Activated naive CD4-positive, alpha-beta T cell treated with anti-CD3 and anti-CD28 coated beads, Interleukin-2, amount 50 U/mL, for 72 hours (primary cell): ENCODE measurements at places on chromosomes 11 and 22. TPM values are rescaled to one million over a fixed set of nuclear protein-coding genes. Genes with fewer than 3 reads are reported as not detected.

- DNase-seq, result no peak
These were observed 113.2 kb upstream of the RAG2 start for GRCh38 chr11:36711104-36711825.

GRCh38 chr11:114382509-114382908 is 17.8 kb downstream of the C11orf71 start:
- no peak for DNase-seq

DNA sequence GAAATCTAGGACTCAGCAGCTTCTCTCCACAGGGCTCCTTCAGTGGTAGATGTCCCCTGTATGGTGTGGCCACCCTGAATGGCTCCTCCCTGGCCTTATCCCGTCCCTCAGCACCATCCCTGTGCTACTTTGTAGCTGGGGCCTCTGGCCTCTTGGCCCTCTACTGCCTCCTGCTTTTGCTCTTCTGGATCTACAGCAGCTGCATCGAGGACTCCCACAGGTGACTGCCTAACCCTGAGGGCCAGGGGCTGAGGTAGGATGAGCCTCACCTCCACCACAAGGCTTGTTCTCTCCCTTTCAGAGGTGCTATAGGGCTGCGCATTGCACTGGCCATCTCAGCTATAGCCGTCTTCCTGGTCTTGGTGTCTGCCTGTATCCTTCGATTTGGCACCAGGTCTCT is 1.8 kb downstream of the TMEM179B start:
- no peak for DNase-seq

DNA sequence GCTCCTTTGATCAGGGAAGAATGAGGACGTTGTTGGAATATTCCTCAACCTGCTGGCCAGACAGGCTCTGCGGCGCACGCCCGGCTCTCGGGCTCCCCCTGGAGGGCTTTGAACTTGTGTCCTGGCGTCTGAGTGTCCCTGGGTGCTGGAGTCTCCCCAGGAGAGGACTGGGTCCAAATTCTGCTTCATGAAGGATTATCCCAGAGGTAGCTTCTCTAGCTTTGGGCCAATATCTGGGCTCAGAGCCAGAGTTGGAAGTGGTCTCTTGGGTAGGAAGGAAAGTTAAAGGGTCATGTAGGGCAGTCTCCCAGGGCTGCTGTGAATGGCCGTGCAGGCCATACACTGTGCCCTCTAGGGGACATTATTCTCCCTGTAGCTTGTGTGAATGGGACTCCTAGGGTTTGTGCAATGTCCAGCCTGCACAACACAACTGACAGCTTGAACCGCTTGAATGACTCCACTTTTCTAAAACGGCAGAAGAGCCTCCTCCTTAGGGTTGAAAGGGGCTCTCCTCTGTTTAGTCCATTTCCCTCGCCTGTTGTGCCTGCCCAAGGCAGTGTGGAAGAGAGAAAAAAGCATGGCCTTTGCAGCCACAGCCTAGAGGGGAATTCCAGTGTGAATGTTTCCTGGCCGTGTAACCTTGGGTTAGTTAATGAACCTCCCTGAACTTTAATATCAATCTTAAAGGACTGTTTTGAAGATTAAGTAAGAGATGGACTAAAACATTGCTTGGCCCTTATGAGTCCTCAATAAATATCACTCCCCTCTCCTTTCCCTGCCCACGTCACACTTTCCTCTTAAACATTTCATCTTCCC is 111.2 kb upstream of the THY1 start:
- peak; percentile 73 for DNase-seq

DNA sequence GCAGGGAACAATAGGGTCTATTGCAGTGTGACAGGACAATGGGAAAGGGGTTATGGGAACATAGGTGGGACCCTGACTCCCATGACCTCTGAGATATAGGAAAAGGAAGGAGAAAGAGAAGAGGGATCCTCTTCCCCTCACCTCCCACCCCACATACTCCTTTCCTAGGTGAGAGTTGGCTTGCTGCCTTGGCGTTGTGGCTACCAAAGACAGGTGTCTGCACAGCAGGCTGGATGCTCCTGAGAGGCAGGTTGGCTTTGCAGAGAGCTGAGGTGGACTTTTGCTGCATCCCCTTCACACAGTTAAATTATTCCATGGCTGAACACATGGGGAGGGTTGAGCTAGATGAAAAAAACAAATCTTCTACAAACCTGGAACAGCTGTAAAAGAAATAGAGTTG is 80.7 kb downstream of the SYT9 start:
- no peak for DNase-seq

- DNase-seq, result no peak
These were observed 4.1 kb upstream of the STT3A start for GRCh38 chr11:125588505-125588904.

DNA sequence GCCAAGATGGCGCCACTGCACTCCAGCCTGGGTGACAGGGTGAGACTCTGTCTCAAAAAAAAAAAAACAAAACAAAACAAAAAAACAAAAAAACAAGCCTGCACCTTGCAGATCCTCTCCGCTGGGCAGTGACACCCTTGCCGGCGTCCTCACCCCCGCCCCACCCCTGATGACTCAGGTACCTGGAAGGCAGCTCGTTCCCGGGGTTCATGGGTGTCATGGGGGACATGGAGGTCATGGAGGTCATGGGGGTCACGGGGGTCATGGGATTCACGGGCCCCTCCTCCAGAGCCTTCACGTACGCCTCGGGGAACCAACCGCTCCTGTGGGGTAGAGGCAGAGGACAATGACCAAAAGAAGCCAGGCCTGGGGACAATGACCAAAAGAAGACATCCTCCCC is 3.0 kb upstream of the SLC16A8 start:
- DNase-seq, result no peak

- DNase-seq, result no peak
These were observed 36.8 kb downstream of the KIRREL3 start for GRCh38 chr11:126963603-126964363.

- no peak for DNase-seq
These were observed 11.5 kb downstream of the PPME1 start for GRCh38 chr11:74182635-74183034.

DNA sequence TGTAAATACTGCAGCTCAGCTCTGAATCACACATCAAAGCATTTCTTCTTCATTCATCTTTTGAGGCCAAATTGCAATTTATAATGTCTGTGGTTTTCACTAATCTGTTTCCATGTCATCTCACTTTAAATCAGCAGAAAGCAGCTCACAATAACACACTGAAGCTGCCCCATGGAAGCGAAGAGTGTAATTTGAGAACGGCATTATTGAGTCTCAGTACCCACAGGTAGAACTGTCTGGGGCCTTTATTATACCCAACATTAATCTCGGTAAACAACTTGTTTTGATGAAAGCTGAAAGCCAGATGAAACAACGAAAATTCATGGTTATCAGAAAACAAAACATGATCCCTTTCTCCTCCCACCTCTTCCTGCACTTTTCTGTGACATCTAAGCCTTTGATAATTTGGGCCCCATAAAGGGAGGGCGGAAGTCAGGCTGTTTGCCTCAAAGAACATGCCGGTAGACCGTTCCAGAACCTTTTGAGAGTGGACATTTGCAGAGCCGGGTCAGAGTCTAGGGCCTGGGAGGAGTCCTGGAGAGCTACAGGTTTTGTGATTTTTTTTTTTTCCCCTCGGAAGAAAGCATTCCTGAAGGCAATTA is 68.2 kb upstream of the SESN3 start:
- no peak for DNase-seq

DNA sequence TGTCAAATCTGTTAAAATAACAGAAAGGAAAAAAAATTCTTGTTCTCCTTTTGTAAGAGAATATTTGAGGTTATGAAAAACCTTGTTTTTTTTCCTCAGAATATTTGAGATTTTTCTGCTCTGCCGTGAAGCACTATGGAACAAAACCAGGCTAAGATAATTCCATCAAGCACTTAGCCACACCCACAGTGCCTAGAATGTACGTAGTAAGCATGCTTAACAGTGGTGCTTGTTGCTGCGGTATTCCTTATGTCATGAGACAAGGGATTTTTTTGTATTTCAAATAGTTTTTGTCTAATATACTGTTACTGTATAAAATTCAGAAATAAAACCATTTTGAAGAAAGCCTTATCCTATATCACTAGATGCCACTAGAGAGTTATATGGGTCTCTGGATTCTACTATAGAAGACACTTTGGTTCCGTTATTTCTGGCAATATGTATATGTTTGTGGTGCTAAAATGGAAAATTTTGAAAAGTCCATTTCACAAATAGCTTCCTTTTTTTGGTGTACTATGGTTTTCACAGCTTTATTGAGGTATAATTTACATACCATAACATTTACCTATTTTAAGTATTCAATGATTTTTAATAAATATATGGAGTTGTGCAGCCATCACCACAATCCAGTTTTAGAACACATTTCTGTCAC is 23.7 kb downstream of the PDHX start:
- no peak for DNase-seq

DNA sequence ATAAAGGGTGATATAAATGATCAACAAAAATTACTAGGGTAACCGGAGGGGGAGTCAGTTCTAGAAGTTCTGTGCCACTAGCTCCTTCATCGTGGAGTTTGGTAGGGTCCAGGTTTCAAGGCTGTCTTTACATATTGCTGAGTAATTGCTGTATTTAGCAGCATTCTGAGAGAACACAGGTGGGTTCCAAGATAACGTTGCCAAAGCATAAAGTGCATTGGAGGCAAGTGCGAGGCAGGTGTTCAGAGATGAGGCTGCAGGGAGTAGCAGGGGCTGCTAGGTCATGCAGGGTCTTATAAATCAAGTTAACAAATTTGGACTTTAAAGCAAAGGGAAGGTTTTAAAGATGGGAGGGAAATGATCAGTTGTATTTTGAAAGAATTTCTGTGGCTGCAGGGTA is 17.8 kb downstream of the SGSM3 start:
- DNase-seq, result no peak

GRCh38 chr11:6099577-6099976 is 7.9 kb upstream of the OR56B4 start:
- no peak for DNase-seq

- no peak for DNase-seq
These were observed 57.1 kb downstream of the TRAF6 start for GRCh38 chr11:36452961-36453360.

DNA sequence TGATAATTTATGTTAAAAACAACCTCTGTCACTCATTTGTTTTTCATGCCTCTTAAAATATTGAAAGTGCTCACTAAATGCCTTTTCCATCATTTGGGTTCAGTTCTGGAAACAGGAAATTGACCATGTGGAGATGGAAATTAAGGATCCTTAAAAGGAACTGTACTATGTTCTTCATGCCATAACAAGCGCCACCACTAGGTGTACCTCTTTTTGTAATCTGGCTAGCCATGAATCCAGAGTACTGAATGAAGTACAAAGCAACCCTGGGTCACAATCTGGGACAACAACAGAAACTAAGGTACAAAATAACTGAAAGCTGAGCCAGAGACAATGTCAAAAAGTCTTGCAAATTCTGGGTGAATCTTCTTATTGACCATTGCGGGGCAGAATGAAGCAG is 559.1 kb downstream of the FAM181B start:
- no peak for DNase-seq

GRCh38 chr22:38115423-38116205 is 5.1 kb upstream of the BAIAP2L2 start:
- no peak for DNase-seq

DNA sequence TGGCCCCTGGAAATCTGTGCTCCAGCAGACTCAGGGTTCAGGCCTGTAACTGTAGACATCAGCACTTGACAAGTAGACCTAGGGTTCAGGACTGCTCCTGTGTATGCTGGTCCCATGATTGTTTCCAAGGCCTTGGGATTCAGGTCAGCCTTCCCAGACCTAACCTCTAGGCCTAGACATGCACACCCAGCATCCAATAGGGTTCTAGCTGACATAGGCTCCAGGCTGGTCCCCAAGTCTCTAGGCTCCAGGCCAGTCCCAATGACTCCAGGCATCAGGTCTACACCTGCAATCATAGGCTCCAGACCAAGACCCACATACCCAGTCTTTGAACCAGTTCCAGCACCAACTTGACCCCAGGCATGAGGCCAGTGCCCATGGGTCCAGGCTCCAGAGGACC is 166.2 kb upstream of the GRIA4 start:
- DNase-seq, result no peak

- no peak for DNase-seq
These were observed 23.3 kb downstream of the LIF start for GRCh38 chr22:30223303-30223702.

- DNase-seq, result no peak
These were observed 133.8 kb upstream of the PITPNB start for GRCh38 chr22:28052825-28053269.

DNA sequence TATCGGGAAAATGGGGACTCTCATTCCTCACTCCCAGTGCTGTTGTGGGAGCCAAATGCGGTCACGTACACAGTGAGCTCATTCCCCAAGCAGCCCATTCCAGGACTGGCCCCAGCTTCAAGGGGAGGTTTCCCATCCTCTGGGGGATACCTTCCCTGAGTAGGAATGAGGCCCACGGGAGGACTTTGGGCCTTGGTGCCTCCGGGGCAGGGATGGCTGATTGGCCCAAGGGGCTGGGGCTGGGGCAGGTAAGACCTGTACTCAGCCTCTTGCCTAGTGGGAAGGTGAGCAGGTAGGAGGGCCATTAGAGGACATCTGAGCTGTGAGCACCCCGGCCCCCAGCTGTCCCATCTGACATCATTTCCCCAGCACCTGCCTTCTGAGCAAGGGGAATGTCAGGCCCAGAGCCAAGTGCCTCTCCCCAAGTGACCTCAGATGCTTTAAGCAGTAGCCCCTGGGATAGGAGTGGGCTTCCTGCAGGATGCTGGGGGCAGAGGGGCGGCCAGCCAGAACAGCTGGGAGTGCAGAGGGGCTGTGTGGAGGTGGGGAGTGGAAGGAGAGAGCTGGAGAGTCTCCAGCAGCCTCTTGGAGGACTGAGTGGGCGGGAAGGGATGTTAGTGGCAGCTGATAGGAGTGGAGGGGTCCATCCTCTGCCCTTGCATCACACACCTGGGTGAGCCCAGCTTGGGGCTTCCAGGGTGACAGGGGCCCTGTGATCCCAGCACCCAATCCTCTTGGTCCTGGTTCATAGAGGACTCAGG is 58.4 kb downstream of the CD82 start:
- peak; percentile 54 for DNase-seq

DNA sequence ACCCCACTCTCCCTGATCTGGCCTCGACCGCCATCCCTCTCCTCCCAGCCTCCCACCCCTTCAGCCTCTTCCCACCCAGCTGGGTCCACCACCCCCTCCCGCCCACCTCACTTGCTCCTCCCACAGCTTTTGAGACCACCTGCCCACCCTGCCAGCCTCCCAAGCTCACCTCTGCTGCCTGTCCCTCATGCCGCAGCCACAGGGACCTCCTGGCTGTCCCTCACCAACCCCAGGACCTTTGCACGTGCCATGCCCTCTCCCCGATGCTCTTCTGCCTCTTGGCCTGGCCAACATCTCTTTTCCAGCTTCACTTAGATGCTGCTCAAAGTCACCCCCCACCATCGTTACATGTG is 6.5 kb downstream of the PNPLA5 start:
- peak; percentile 9 for DNase-seq

- DNase-seq, result no peak
These were observed 126.4 kb upstream of the E2F8 start for GRCh38 chr11:19366992-19367709.

Gene ISX
- not detected for total RNA-seq

Gene MICAL2
- 60.8 TPM for total RNA-seq

Gene CLTCL1
- total RNA-seq, result 3.3 TPM

Gene RAG2
- not detected for total RNA-seq

Gene NEAT1
- total RNA-seq, result 2,329 TPM

Gene LMNTD2
- 5.8 TPM for total RNA-seq
